Dermis lymphatic vessel endothelial cell (primary cell): ENCODE measurements at places on chromosomes 13 and 19. TPM values are rescaled to one million over a fixed set of nuclear protein-coding genes. Genes with fewer than 3 reads are reported as not detected.

Gene ZNF284
- total RNA-seq: 2.9 and 3.1 TPM in 2 replicates

Gene KLK4
- total RNA-seq: not detected in 2 replicates

Gene ZNF20
- 2.6 and 5.4 TPM in 2 replicates for total RNA-seq

Gene KCTD4
- not detected in 2 replicates for total RNA-seq

Gene ZNF471
- total RNA-seq: 1.3 and 1.4 TPM in 2 replicates

Gene CDC37
- total RNA-seq: 240 and 243 TPM in 2 replicates

Gene PODNL1
- not detected in 2 replicates for total RNA-seq

Gene FBXL12
- total RNA-seq: 7.1 and 7.9 TPM in 2 replicates

Gene SULT2B1
- 0.11 TPM in 1 of 2 replicates, not detected in the other for total RNA-seq

Gene INAFM1
- total RNA-seq: 0.69 and 1.1 TPM in 2 replicates

Gene ZNF99
- not detected in 2 replicates for total RNA-seq

Gene PALM3
- not detected in 2 replicates for total RNA-seq

Gene ICAM5
- total RNA-seq: under 0.01 TPM in 1 of 2 replicates, not detected in the other

Gene ZNF625
- 11.1 and 12.0 TPM in 2 replicates for total RNA-seq

Gene HPN
- total RNA-seq: under 0.01 and 0.09 TPM in 2 replicates

Gene CEACAM21
- total RNA-seq: 6.6 and 14.2 TPM in 2 replicates
